ENCODE measurements at places on chromosomes 6 and 20.

- no peak for DNase-seq
Measured at GRCh38 chr6:131838051-131838450, 30.2 kb downstream of the ENPP1 start.

- peak; percentile 14 for DNase-seq
Measured at GRCh38 chr20:56554869-56555268, 21.8 kb downstream of the FAM209B start.

- no peak for DNase-seq
Measured at GRCh38 chr6:139496654-139497344, 122.4 kb upstream of the CITED2 start.

GRCh38 chr20:60048634-60049521 is 90.7 kb downstream of the CDH26 start:
- DNase-seq: no peak

DNA sequence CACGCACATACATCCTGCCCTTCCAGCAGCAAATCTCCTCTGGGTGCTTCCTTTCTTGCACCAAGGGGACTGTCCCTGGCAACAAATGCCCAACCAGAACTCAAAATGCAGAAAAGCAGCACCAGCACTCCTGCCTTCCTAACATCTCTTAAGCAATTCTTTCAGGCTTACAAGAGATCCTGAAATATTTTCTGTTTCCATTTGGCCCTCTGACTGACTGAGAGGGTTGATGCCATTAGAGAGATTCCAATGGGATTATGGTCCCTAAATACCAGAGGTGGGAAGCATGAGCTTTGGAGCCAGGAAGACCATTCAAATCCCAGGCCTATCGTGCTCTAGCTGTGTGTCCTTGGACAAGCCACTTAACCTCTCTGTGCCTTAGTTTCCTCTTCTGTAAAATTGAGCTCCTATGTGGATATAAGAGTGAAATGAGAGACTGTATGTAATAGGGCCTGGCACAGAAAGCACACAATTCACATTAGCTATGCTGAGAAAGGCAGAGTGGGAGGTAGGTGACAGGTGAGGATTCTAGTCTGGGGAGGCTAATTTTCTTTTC is 56.8 kb downstream of the PRDM1 start:
- DNase-seq: no peak

GRCh38 chr20:13028001-13028400 is 19.2 kb downstream of the SPTLC3 start:
- DNase-seq: no peak

DNA sequence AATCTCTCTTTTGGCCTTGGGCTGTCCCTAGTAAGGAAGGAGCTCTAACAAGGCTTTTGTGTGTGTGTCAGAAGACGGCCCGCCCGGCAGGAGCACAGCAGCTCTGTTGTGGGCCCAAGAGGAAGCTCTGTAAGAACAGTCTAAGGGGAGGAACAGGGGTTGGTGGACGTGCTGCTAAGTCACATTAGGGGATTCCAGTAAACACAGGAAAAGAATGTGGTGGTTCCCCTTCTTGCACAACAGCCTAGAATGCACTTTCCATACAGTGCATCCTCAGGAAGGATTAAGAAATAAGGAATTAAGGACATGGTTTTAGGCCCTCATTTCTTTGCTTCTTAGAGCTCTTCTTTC is 114.5 kb downstream of the RNF144B start:
- DNase-seq: no peak

GRCh38 chr6:10719296-10719963 is 3.4 kb upstream of the TMEM14C start:
- DNase-seq: no peak

Measured in forelimb muscle (tissue), 1 donor.